Esophagus mucosa (tissue), 1 donor: ENCODE measurements at places on chromosomes 5 and 9.

- no peak for ATAC-seq
These were observed 6.7 kb downstream of the KCNIP1 start for GRCh38 chr5:170510559-170510958.

DNA sequence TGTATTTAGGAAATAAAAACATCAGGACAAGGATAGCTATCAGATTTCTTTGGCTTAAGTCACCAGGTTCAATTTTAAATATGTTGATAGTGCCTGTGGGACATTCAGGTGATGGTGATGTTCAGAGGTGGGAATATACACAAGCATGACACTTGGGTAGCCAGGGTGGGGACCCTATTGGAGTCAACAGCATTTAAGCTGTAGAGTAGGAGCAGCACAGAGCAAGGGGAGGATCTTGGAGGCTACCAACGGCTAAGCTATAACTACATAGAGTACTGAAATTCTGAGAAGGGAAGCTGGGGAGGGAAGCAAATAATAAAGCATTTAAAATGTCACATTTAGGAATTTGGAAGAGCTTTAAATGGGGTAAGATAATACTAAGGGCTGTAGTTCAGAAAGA lies 177.7 kb downstream of the CPLANE1 start:
- no peak for ATAC-seq

- ATAC-seq, result peak; percentile 80
These were observed at the start of gene ARHGEF39 for GRCh38 chr9:35664531-35665470. Gene ARHGEF39, minus strand, starts transcription at chr9:35665195. Its CDS starts 26 bp downstream, at chr9:35665169.

DNA sequence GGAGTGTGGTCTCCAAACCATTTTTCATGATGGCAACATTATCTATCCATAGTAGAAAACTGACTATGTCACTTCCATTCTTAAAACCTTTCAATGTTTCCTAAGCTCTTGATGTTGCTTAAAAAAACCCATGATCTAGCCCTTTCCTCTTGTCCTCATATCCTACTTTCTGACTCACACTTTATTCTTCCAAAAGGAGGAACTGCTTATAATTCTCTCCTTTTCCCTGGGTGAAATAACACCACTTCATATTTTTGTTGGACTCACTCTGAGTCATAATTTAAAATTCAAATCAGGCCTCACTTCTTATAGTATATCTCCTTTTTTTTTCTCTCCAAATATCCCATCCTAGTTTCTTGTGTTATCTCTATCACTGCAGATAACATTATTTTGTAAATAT lies 513.9 kb downstream of the MAN2A1 start:
- ATAC-seq, result no peak
